ENCODE measurements at places on chromosomes 16 and 17.

DNA sequence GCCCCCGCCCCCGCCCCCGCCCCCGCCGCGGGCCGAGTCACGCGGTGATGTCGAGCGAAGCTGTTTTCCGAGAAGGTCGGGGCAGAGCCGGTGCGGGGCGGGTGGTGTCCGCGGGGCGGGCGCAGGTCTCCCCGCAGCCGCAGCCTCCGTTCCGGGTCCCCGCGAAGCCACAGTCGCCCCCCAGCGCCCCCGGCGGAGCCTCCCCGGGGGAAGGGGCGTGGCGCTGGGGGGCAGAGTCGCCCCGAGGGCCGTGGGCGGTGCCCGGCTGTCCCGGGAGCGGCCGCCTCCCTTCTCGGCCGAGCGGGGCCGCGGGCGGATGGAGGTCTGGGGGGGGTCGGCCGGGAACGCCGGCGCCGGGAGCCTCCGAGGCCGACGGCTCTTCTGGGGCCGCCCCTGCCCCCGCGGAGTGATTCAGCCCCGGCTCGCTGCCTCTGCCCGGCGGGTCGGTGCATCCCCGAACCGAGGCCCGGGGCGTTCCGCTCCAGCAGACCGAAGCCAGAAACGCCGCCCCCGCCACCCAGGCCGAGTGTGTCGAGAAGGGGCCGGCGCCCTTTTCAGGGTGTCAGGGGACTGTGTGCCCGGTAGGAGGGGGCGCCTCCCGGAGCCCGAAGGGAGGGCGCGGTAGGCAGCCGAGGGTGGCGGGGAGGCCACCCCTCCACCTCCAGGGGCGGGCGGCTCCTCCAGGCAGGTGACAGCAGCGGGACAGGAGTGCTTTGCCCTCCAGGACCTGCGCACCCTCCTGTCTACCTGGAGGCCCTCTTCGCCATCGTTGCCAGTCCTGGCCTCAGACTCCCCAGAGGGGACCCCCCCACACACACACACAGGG lies 1.7 kb downstream of the METRNL start:
- no peak for DNase-seq

GRCh38 chr16:66150698-66151482 lies 215.6 kb upstream of the CDH5 start:
- no peak for DNase-seq

GRCh38 chr17:48492401-48493298 lies 38.2 kb downstream of the HOXB1 start:
- DNase-seq, result peak; percentile 62

GRCh38 chr17:62187681-62188080 lies 122.6 kb upstream of the MED13 start:
- no peak for DNase-seq

GRCh38 chr17:80544655-80545498 lies at the start of gene RPTOR:
RPTOR (plus strand) TSS chr17:80544838; CDS start chr17:80545630, 792 bp downstream.
- peak; percentile 64 for DNase-seq

GRCh38 chr16:27152801-27153200 lies 50.5 kb upstream of the KDM8 start:
- DNase-seq, result no peak

DNA sequence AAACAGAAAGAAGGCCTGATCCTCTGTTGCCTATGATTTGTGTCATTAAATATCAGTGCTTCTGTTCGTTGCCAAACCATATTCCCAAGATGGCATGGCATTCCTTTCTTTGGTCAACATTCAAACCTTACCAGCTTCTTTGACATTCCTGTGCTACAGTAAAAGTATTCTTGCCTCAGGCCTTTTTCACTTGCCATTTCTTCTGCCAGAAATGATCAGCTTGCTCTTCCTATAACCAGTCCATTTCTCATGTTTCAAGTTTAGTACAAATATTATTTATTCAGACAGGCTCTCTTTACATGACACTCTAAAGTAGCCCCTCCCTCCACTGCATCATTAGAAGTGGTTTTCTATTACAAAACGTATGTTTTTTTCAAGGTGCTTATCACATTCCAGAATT lies 278.3 kb downstream of the KCNJ2 start:
- DNase-seq, result no peak

DNA sequence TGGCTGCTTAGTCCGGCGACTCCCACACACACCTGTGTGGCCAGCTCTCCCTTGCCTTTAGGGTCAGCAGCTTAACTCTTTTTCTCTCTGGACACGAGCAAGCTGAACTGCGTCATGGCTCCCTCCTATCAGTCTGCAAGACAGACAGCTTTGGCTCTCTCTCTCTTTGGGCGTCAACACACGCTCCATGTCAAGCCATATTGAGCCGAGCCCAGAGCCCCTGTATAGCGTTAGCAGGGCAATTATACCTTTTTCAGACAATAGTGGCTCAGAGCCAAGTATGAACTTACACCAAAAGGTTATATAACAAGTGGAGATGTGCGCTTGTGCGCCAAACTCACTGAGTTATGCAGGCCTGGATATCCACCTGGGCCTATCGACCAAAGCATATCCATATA lies 34.8 kb upstream of the APPBP2 start:
- DNase-seq, result no peak

- DNase-seq, result no peak
These were observed 18.4 kb upstream of the UBE2I start for GRCh38 chr16:1290860-1291575.

DNA sequence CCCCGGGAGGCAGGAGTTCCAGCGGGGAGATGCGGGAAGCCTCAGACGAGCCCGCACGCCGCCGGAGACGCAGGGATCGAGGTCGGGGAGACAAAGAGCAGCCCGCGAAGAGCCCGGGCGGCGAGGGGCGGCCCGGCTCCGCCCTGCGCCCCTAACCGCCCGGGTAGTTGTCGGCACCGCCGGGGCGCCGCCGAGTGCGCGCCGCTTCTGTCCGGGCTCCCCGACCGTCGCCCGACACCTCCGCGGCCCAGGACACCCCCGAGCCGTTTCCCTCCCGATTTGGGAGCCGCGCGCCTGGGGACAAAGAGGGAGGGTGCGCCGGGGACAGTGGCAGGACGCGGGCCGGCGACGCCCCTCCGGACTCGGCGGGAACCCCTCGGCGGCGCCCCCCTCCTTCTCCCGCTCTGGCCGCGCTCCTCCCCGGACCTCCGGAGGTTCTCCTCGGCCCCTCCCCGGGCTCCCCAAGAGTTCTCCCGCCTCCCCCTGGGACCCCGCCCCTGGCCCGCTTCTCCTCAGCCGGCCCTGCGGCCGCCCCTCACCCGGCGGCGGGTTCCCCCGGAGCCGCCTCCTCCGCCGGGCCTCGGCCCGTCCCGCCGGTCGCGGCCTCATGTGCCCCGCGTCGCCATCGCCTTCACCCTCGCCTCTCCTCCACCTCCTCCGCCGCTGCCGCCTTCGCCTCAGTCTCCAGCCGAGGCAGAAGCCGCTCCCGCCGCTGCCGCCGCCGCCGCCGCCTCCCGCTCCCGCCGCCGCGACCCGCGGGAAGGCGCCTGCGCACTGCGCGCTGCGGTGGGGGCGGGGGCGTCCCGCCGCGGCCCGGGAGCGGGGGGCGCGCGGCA lies at the start of gene GJC1:
Gene GJC1, minus strand, starts transcription at position 765 of the 836 bp plus-strand sequence. CDS start 24,470 bp downstream, outside the sequence.
- DNase-seq, result no peak

DNA sequence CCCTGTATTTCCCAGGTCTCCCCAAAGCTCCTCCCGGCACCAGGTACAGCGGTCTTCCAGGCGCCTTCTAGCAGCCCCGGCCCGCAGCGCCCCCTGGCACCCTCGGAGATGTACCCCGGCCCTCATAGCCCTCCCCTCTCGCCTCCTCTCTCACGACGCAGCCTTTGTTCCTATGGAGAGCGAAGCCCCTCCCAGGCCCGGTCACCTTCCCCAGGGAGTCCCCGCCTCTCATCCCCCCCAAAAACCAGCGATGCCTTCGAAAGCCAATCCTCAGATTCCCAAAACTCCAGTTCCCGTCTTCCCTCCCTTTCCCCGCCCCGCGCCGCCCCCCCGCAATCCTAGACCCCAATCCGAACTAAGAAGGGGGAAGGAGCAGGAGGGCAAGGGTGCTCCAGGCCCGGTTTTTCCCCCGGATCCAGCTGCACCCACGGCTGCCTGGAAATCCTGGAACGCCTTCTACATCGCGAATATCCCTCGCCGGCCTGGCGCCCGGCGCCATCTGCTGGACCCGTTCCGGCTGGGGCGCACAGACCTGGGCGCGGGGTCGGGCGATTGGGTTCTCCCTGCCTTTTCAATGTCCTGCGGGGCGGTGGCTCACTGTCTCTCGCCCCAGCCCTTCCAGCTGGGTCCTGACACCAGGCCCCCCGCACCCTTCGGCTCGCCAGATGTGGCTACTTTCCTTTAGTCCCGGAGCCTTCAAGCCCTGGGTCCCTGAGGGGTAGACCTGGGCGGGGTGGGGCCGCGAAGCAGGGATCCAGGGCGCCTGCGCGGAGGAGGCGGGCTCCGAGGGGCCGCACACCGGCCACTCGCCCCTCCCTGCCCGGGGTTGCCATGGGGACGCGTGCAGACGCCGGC lies at the start of gene DNAH2:
Gene DNAH2, plus strand, starts transcription at position 844 of the 855 bp plus-strand sequence. CDS start 1,991 bp downstream, outside the sequence.
- DNase-seq, result peak; percentile 63

DNA sequence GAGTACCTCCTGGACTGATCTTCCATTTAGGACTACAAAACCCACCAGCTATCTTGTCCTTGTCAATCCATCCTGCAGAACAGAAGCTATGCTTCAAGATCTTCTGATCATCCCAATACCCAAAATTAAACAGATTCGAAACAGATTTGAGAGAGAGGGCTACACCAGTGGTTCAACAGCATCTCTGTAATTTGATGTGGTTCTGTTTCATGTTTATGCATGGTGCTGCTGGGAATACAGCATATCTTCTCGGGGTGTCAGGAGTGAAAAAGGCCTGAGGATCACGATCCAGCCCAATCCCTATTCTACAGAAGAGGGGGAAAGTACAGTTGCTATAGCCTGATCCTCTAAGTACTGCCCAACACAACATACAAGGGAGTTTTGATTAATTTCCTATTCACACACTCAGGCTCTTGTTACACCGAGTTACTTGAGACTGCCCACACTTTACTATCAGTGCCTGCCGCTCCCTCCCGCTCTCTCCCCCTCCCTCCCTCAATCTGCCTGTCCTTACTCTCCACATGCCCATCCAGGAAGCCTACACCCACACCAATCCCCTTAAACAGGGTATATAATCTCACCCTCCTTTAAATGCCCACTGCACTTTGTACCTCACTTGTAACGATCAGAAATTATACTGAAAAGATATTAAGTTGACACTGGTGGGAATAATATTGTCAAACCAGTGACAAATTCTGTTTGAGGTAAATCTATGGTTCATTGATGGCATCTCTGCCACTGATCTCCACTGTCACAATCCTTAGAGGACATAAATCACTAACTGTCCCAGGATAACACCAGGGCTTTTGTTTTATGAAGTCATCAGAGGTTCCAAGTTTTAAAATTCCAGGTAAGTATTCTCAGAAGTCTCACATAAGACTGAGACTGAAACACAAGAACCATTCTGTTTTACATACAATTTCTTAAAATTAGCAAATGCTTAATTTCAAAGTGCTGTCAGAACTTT lies 89.3 kb upstream of the PLEKHM1 start:
- DNase-seq, result no peak

DNA sequence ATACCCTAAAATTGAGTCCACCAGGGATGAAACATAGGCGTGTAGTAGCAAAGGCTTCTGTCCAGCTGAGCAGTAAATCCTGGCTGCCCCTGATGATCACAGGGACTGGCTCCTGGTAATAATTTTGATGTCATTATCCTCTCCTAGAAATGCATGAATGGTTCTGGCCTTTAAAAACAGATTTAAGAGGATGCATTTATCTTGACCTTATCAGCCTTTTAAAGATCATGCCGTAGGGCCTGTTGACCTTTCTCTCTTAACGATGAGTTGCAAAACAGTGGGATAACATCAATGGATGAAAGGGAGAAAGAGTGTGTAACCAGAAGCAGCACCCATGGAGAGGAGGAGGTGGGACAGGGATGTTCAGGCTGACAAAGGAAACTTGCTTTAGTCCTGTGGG lies 128.5 kb downstream of the CA10 start:
- no peak for DNase-seq

DNA sequence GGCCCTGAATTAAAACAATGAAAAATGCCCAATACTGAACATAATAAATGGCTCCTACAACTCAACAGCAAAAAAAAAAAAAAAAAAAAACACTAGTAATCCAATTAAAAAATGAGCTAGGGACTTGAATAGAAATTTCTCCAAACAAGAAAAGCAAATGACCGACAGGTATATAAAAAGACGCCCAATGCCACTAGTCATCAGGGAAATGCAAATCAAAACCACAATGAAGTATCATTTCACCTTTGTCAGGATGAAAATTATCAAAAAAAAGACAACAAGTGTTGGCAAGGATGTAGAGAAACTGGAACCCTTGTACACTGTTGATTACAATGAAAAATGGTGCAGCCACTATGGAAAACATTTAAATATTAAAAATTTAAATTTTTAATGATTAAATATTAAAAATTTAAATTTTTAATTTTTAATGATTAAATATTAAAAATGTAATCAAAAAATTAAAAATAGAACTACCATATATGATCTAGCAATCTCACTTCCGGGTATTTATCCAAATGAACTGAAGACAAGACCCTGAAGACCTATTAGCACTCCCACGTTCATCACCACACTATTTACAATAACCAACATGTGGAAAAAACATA lies 28.1 kb downstream of the BBS2 start:
- DNase-seq, result no peak

DNA sequence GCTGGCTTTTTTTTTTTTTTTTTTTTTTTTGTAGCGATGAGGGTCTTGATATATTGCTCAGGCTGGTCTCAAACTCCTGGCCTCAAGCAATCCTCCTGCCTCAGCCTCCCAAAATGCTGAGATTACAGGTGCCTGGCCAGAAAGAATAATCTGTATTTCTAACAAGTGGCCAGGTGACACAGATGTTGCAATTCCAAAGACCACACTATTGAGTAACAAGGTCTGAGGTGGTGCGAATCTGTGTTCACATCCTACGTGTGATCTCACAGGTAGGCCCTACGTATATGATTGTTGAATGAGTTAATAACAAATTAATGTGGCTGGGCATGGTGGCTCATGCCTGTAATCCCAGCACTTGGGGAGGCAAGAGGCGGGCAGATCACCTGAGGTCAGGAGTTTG lies 33.3 kb downstream of the OTOA start:
- no peak for DNase-seq

GRCh38 chr16:4389051-4389955 lies 17.7 kb downstream of the VASN start:
- no peak for DNase-seq

DNA sequence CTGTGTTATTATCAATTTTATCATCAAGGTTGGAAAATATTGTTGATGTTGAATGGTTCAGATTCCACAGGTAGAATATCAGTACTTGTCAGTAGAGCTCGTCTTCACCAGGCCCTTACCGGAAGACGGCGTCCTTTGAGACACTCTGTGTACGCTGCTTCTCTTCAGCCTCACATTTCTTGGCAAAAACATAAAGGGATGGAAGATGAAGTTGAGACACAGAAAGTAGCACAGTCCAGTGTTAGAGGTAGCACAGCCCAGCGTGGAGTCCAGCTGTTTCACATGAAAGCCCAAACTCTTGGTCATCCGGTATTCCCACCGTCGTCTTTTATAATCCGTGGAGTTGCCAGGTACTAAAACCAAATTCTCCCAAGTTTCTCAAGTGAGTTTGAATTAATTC lies 30.4 kb downstream of the ATP2C2 start:
- DNase-seq, result no peak
